ENCODE measurements at places on chromosomes 1 and 21. TPM values are rescaled to one million over a fixed set of nuclear protein-coding genes. Genes with fewer than 3 reads are reported as not detected.

DNA sequence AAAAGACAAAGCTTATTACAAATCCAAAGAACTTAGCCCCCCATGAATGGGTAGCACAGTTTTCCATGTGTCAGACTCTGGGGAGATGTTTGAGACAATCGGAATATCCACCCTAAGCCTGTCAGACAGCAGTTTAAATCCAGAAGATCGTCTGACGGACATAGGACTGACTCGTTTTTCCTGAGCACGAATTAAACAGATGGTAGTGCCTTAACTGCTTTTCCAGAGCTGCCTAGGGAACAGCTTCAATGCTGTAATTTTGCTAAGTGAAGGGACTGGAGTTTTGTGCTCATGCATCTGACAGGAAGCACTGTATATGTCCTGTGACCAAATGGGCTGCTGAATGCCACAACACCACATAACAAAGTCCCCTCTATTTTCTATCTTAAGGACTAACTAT lies 48.6 kb downstream of the PCNX2 start:
- H3K4me3 ChIP-seq = no peak overlapping the region
- peaks cover 39% of the 10 kb centered on the region for H3K36me3 ChIP-seq
- no peak overlapping the region for H3K27ac ChIP-seq
- H3K4me1 ChIP-seq = no peaks in the 10 kb centered on the region

DNA sequence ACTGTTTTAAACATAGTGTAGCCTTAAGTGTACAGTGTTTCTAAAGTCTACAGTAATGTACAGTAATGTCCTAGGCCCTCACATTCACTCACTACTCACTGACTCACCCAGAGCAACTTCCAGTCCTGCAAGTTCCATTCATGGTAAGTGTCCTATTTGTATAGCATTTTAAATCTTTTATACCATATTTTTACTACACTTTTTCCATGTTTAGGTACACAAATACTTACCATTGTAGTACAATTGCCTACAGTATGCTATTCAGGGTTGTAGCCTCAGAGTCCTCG lies 3.6 kb upstream of the S100A10 start:
- H3K27me3 ChIP-seq = no peaks in the 10 kb centered on the region
- no peak for DNase-seq
- H3K4me3 ChIP-seq = no peak overlapping the region
- no peak overlapping the region for H3K27ac ChIP-seq
- no peaks in the 10 kb centered on the region for H3K36me3 ChIP-seq
- peaks cover 24% of the 10 kb centered on the region for H3K4me1 ChIP-seq

GRCh38 chr1:206447422-206447765 lies 22.9 kb upstream of the IKBKE start:
- peaks cover 5% of the 10 kb centered on the region for H3K4me1 ChIP-seq
- H3K36me3 ChIP-seq = peaks cover 6% of the 10 kb centered on the region
- DNase-seq = no peak
- H3K27ac ChIP-seq = no peak overlapping the region
- H3K4me3 ChIP-seq = no peak overlapping the region
- H3K27me3 ChIP-seq = no peaks in the 10 kb centered on the region

DNA sequence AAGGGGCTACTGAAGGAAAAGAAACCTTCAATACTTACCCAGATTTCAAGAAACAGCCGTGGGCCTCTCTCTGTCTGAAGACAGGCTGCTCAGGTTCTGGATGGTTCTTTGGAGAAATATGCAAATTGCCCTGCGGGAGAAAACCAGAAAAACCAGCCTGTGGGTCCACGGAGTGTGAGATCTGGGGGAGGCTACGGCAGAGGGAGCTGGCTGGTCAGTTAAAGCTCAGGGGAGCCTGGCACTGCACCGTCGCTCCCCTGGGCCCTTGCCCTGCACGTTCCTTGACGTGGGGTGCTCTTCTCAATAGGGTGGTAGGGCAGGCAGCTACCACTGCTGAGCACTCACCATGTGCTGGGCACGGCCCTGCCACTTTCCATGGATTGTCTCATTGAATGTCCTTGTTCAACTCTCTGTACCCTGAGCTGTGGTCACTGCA lies 12.7 kb downstream of the TMCO4 start:
- H3K4me1 ChIP-seq = peaks cover 14% of the 10 kb centered on the region
- no peak overlapping the region for H3K27ac ChIP-seq
- DNase-seq = no peak
- H3K4me3 ChIP-seq = no peak overlapping the region
- no peaks in the 10 kb centered on the region for H3K27me3 ChIP-seq

- no peak overlapping the region for H3K27ac ChIP-seq
- no peak for DNase-seq
- H3K4me3 ChIP-seq = no peak overlapping the region
- no peaks in the 10 kb centered on the region for H3K36me3 ChIP-seq
- peaks cover 14% of the 10 kb centered on the region for H3K4me1 ChIP-seq
Measured at GRCh38 chr1:175319912-175320230, 127.3 kb upstream of the KIAA0040 start.

Gene CHD5
- 0.38 TPM for total RNA-seq

DNA sequence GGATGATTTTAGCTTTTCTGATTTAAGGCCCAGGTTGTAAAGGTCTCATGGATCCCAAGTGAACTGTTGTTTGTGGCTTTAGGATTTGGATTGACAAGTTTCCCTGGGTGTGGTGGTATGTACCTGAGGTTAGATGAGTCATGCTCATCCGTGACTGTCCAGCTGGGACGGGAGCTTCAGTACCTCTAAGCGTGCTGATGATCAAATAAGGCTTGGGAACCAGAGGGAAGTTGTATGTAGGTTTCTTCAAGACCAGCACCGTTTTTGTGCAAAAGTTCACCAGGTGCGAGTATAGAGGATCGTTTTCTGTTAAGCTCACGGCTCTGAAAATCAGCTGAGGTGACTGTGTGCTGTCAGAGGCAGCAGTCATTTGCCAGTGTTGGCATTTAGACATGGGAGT lies 19.8 kb downstream of the PLA2G2E start:
- H3K4me1 ChIP-seq = no peaks in the 10 kb centered on the region
- no peaks in the 10 kb centered on the region for H3K27me3 ChIP-seq
- no peak for DNase-seq
- H3K27ac ChIP-seq = no peak overlapping the region

DNA sequence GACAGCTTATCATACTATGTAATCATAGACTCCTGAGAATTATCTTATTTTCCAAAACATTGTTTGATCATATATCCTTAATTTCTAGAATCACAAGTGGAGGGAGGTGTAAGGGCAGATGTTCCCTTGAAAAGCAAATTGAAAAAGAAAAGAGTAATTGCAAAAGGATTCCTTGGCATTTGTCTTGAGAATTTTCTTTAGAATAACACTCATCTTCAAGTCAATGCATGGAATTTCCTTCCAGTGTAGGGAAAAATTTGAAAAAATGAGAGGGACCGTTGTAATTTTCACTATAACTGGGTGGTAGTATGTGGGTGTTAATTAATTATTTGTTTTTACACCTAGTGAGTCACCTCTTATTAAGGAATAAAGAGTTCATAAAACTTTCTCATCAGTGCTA lies 724.6 kb upstream of the ADAMTS5 start:
- no peak overlapping the region for H3K4me3 ChIP-seq
- H3K4me1 ChIP-seq = no peaks in the 10 kb centered on the region
- H3K27ac ChIP-seq = no peak overlapping the region
- no peaks in the 10 kb centered on the region for H3K27me3 ChIP-seq

- no peak overlapping the region for H3K4me3 ChIP-seq
- H3K36me3 ChIP-seq = no peaks in the 10 kb centered on the region
- no peak for DNase-seq
- H3K27me3 ChIP-seq = peaks cover 10% of the 10 kb centered on the region
Measured at GRCh38 chr1:200181861-200182260, 154.4 kb downstream of the NR5A2 start.

- DNase-seq = no peak
- H3K27me3 ChIP-seq = no peaks in the 10 kb centered on the region
- H3K4me3 ChIP-seq = no peak overlapping the region
- peaks cover 40% of the 10 kb centered on the region for H3K4me1 ChIP-seq
- H3K36me3 ChIP-seq = peaks cover 1% of the 10 kb centered on the region
Measured at GRCh38 chr1:101069158-101069557, 43.6 kb upstream of the DPH5 start.

- no peaks in the 10 kb centered on the region for H3K4me1 ChIP-seq
- H3K27me3 ChIP-seq = no peaks in the 10 kb centered on the region
- H3K4me3 ChIP-seq = no peak overlapping the region
- H3K27ac ChIP-seq = no peak overlapping the region
- no peaks in the 10 kb centered on the region for H3K36me3 ChIP-seq
- no peak for DNase-seq
Measured at GRCh38 chr1:187110351-187110750, 281.6 kb downstream of the PLA2G4A start.

- H3K4me3 ChIP-seq = no peak overlapping the region
- DNase-seq = no peak
- H3K36me3 ChIP-seq = no peaks in the 10 kb centered on the region
Measured at GRCh38 chr1:240399381-240399780, 212.6 kb downstream of the GREM2 start.

Gene S100A7
- total RNA-seq = not detected

- no peak overlapping the region for H3K27ac ChIP-seq
- no peaks in the 10 kb centered on the region for H3K27me3 ChIP-seq
- no peak overlapping the region for H3K4me3 ChIP-seq
- no peak for DNase-seq
Measured at GRCh38 chr1:194640322-194640721, 1453.9 kb upstream of the B3GALT2 start.

DNA sequence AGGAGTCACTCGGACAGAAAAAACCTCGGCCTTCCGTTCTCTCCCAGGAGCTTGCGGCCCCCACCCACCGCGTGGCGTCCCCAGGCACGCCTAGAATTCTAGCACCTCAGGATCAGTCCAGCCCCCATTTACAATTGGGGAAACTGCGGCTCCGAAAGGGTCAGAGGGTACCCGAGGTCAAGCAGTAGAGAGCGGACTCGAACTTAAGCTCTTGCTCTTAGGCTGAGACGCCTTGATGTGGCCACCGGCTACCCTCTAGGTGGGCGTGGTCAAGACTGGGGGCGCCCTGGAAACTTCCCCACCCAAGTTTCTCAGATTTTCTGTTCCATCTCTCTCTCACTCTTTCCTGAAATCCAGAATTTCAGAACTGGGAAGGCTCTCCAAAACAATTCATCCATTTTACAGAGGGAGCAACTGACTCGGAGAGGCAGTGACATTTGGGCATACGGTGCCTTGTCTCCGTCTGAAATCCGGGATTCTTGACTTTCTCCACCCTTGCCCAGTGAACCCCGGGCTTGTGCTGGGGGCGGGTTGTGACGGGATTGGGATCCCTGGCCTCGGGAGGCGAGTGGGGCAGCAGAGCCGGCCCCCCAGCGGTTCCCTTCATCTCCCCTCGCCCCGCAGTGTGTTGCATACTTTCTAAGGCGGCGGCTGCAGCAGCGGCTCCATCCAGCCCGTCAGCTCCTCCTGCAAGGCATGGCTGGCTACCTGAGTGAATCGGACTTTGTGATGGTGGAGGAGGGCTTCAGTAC lies 777 bp downstream of the AZIN2 start:
- peaks cover 6% of the 10 kb centered on the region for H3K4me1 ChIP-seq
- H3K27me3 ChIP-seq = no peaks in the 10 kb centered on the region
- H3K36me3 ChIP-seq = no peaks in the 10 kb centered on the region
- DNase-seq = no peak

GRCh38 chr1:87902830-87903229 lies 574.1 kb downstream of the LMO4 start:
- no peak overlapping the region for H3K27ac ChIP-seq
- H3K4me1 ChIP-seq = peaks cover 2% of the 10 kb centered on the region
- H3K36me3 ChIP-seq = no peaks in the 10 kb centered on the region
- H3K27me3 ChIP-seq = peaks cover 3% of the 10 kb centered on the region
- no peak for DNase-seq

- H3K27ac ChIP-seq = no peak overlapping the region
- DNase-seq = no peak
- no peaks in the 10 kb centered on the region for H3K4me1 ChIP-seq
- H3K27me3 ChIP-seq = peaks cover 6% of the 10 kb centered on the region
- no peaks in the 10 kb centered on the region for H3K36me3 ChIP-seq
- H3K4me3 ChIP-seq = no peak overlapping the region
Measured at GRCh38 chr1:68223687-68224086, 8.6 kb downstream of the WLS start.

Gene SLC37A1
- total RNA-seq = 21.2 TPM

DNA sequence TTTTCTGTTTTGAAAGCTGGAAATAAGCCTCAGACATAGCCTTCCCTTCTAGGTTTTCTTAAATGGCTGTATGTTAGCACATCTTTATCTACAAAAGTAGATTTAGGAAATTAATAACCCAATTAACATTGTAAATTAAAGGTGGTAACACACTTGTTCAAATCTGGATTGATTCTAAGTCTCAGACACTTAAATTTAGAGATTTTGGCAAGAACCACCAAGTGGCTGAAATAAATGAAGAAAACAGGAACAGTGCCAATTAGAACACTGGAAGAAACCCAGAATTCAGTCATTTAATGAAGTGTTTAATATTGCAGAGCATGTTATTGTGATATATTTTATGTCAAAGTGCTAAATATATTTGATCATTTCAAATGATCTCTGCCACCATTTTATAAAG lies 628.2 kb downstream of the USP25 start:
- H3K4me1 ChIP-seq = no peaks in the 10 kb centered on the region
- H3K27ac ChIP-seq = no peak overlapping the region
- DNase-seq = no peak
- no peak overlapping the region for H3K4me3 ChIP-seq
- H3K27me3 ChIP-seq = no peaks in the 10 kb centered on the region
- H3K36me3 ChIP-seq = no peaks in the 10 kb centered on the region

Gene RGSL1
- total RNA-seq = not detected

Gene OR2M3
- total RNA-seq = not detected

Gene DDR2
- total RNA-seq = 0.19 TPM

Gene KIF14
- total RNA-seq = 15.7 TPM
